ENCODE measurements at places on chromosomes 16 and 17.

- no peak for DNase-seq
Measured at GRCh38 chr17:68048996-68049395, 13.5 kb downstream of the KPNA2 start.

- no peak for DNase-seq
Measured at GRCh38 chr16:88459366-88460073, 6.4 kb downstream of the ZFPM1 start.

GRCh38 chr17:19298569-19299213 is 61.5 kb downstream of the EPN2 start:
- DNase-seq: no peak

DNA sequence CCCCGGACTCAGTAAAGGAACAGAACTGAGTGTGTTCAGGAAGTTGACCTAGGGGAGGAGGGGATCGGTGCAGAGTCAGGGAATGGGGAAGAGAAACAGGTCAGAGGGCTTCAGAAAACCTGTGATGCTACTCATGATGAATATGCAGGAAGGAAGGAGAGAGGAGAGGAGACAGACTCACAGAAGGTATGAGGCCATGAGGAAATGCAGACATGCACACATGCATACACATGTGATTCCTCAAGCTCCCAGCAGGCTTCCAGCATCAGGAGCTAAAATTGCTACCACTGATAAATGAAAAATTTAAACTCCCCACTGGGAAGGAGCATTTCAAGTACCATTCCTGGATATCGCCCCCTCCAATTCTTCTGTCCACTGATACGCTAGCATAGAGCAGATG is 262.6 kb downstream of the SLC39A11 start:
- no peak for DNase-seq

DNA sequence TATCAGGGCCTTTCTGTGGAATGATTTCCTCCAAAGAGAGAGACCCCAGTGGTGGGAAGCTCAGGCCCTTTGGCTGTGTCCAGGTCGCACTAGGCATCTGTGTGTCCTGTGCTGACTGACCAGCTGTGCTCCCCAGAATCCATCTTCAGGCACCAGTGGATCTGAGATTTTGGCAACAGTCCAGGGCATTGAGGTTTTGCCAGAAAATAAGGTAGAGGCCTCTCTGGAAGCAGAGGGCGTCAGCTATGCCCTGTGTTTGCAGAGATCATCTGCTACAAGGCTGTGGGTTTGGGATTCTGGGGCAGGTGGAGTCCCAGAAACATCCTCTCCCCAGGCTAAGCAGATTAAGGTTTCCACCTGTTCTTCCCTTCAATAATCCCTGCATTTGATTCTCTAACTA is 57.5 kb upstream of the TOB1 start:
- no peak for DNase-seq

DNA sequence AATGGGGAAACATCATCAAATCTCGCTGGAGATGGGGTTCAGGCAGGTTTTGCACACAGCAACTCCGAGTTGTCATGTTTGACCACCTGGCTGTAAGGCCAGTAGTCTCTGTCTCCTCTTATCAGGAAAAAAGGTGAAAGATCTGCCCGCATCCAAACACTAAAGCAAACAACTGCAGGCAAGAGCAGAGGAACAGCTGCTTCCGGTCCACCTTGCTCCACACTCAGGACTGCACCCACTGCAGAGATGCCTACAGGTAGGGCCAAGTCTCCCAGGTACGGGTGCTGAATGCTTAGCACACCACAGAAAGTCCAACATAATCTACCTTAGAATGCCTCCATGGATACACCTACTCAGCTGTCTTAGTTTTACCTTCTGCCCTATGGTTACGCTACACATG is 7.3 kb downstream of the TEX2 start:
- DNase-seq: no peak

GRCh38 chr16:47470211-47470610 is 9.1 kb downstream of the PHKB start:
- no peak for DNase-seq

DNA sequence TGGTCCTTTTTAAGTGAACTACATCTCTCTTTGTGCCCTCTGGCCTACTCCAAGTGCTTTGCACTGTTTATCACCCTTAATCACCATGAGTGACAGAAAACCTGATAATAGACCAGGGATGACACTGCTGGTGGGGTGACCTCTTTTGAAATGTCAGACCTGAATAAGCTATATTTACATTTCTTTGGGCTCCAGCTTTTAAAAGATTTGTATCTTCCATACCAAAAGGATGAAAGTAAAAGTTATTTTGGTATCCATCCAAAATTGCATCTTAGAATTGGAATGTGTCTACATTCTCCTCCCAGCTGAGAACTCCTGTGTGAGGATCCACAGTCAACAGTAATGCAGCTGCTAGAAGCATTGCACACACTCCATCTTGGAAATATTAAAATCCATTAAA is 370.0 kb downstream of the CDH11 start:
- no peak for DNase-seq

- no peak for DNase-seq
Measured at GRCh38 chr16:56295739-56296527, 104.6 kb downstream of the GNAO1 start.

- DNase-seq: no peak
Measured at GRCh38 chr17:72697602-72698146, 394.8 kb downstream of the SLC39A11 start.

- DNase-seq: no peak
Measured at GRCh38 chr16:976389-976931, 5.1 kb upstream of the SOX8 start.

DNA sequence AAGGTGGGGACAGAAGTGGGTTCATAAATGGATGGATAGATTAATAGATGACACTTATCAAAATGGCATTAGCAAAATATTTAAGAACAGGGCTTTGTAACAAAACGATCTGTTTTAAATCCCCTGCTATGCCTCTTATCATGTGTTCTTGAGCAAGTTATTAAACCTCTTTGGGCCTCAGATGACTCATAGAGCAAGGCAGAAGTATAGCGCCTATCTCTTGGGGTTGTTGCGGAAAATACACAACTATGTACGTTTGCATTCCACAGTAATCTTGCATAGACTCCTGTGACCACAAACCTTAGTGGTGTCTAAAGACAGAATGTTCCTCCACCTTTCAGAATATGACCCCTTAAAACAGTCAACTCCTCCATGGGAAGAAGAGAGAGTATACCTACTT is 116.8 kb downstream of the CDYL2 start:
- DNase-seq: no peak

- DNase-seq: peak; percentile 86
Measured at GRCh38 chr17:28864991-28865849, 10.4 kb downstream of the ERAL1 start.

DNA sequence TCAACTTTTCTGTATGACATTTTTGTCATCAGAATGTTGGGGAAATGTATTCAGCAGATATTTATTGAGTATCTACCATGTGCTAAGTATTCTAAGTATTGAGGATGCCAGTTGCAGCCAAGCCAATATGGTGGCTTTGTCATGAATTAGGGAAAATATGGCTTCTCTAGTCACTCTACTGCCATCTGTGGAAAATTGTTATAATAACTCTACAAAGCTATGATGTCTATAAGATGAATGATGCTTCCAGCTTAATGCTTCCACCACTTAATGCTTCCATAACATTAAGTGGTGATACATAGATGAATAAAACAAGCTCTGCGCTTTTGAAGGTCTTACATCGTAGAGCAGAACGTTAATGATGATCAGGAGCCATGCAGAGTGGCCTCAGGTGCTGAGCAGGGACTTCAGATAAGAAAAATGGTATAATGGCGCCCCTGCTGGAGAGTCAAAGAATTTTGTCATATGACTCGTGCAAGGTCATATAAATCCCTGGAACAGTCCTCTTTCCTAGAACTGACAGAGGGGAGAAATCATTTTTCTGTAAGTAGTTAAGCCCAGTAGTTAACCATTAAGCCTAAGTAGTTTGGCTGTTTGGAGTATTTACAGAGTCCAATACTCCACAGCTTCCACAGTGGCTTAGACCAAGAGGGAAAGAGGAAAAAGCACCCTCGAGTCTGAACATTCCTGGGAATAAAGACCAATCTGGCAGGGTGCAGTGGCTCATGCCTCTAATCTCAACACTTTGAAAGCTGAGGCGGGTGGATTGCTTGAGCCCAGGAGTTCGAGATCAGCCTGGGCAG is 2.7 kb upstream of the TMIGD1 start:
- peak; percentile 60 for DNase-seq

DNA sequence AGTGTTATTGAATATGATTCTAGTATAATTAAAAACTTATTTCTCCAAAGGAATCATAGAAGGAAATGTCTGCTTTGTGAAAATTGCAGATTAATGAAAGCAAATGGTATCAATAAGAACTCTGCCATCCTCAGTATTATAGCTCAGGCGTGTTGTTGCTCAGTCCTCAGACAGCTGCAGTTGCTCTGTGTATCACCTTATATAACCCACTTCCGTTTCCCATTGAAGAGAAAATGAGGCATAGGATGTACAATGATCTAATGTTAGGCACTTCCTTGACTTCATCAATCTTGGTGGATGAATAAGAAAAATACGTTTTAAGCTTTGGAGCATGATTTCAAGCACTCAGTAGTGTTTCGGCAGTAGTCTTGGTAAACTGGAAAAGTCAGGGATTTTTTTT is 14.1 kb downstream of the MFSD11 start:
- no peak for DNase-seq

GRCh38 chr16:54677308-54677950 is 253.2 kb upstream of the IRX5 start:
- no peak for DNase-seq

DNA sequence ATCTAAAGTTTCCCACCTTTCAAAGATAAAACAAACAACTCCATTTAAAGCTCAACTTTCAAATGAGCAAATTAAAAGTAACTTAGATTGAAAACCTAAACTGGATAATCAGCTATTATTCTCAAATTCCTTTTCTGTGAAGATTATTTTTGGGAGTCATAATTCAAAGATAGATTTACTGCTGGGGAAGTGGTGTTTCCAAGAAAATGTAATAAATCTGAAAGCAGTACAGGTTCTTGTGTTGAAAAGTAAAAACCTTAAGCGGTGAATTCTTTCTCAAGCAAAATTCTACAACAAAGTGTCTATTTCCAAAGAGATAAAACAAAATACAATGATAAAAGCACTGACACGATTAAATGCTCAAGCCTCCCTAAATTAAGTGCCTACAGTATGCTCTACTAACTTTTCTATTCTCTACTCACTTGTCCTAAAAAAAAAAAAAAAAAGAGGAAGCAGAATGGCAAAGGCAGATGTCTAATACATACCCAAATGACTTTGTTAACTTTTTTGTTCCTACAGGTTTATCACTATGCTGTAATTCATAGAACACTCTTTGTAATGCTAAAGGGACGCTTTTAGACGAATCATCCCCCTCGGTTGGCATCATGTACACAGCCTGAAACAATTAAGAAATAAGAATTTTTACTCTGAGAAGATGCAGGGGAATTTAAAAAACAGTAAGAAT is 34.5 kb downstream of the LITAFD start:
- DNase-seq: no peak

GRCh38 chr16:2183671-2184070 is 12.7 kb downstream of the CASKIN1 start:
- no peak for DNase-seq

- no peak for DNase-seq
Measured at GRCh38 chr16:80954985-80955384, 51.7 kb downstream of the CMC2 start.

- DNase-seq: no peak
Measured at GRCh38 chr17:70859829-70860228, 690.5 kb downstream of the KCNJ2 start.

GRCh38 chr17:17216776-17217175 is 10.6 kb upstream of the PLD6 start:
- no peak for DNase-seq

GRCh38 chr16:21937336-21937829 is 15.8 kb upstream of the UQCRC2 start:
- no peak for DNase-seq

DNA sequence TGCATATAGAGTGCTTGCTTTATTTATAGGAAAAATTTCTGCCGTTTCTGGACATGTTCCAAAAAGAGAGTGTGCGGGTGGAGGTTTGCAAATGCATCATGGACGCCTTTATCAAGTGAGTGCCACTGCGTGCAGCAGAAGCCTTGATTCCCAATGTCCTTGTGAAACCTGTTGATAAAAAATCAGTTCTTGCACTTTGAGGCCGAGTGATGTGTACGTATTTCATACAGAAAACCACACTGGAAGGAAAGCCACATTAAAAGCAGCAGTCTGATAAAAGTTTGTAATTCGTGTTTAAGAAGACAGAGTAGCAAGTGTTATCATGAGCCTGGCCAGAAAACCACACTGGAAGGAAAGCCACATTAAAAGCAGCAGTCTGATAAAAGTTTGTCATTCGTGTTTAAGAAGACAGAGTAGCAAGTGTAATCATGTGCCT is 78.0 kb downstream of the KNOP1 start:
- no peak for DNase-seq

DNA sequence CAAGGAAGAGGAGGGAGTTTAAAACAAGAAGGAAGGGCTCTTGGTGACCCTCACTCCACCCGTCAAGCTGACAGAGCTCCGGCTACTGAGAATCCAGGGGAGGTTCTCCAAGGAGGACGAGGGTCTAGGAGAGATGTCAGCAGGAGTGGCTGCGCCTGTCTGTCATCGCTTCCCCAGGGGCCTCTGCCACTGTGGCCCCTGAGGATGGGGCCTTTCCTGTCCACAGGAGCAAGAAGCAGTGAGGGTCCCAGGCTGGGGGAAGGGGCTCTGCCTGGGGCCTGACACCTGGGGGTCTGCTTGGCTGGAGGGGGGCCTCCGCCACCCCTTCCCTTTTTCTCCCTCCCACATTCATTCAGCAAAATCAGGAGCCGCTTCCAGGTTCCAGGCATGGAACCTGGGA is 66.5 kb upstream of the TNRC6C start:
- no peak for DNase-seq

DNA sequence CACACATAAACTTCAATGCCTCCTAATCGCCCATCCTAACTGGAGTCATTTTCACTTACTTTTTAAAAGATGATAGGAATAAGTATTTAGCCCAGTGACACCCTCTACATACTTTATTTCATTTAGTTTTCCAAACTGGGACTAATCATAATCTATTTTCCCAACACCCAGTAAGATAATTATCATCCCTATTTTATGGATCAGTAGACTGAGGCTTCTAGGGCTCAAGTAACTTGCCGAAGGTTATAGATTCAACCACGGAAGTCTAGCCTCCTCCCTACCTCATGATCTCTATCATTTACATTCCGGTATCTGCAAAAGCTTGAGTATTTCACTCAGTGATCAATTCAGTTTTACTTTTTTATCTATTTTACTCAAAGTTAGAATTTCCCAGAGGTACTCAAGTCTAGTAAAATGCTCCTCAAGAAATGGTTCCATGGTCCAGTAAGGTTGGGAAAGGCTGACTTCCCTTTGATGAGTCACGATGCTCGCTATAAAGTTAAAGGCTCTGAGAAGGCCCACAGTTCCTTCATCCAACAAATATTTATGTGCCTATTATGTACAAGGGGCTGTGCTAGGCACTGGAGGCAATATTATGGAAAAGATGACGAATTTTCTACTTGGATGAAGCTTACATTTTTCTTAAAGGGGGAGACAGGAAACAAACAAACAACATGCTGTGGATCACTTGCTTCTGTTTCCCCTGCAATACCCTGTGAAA is 75.1 kb downstream of the TOX3 start:
- no peak for DNase-seq

GRCh38 chr17:74354123-74354522 is 7.5 kb downstream of the BTBD17 start:
- peak; percentile 55 for DNase-seq

GRCh38 chr16:56389554-56389953 is 35.8 kb downstream of the AMFR start:
- DNase-seq: no peak

- no peak for DNase-seq
Measured at GRCh38 chr16:2963074-2963722, 877 bp upstream of the KREMEN2 start.

GRCh38 chr17:11598274-11599221 is at the start of gene DNAH9:
DNAH9 (plus strand) TSS chr17:11598470; CDS start chr17:11598499, 29 bp downstream.
- peak; percentile 80 for DNase-seq
